ENCODE measurements at places on chromosomes 11 and 22.
A peak's percentile ranks its signal among the peaks of the same experiment; 100 is the strongest.

GRCh38 chr11:126339863-126340434 is 15.5 kb upstream of the ST3GAL4 start:
- DNase-seq, result peak; percentile 62

- no peak for DNase-seq
Measured at GRCh38 chr11:8107642-8108041, 26.6 kb downstream of the TUB start.

DNA sequence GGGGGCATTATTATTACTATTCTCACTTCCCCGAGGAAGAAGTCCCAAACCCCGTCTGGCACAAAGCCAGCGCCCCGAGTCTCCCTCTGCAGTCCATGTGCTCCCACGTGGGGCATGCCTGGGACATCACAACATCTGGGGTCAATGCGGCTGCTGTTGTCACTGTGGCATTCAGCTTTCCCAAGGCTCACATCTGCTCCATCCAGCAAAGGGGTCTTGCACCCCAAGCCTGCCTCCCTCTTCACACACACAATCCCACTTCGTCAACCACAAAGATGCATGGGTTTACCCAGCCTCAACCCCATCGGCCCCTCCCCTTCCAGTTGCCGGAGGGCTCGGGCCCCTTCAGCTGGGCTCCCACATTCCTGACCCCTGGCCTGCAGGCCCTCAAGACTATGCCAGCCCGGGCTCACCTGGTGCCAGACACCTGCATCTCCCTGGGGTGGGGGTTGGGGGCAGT is 23.5 kb upstream of the RTN4R start:
- no peak for DNase-seq

DNA sequence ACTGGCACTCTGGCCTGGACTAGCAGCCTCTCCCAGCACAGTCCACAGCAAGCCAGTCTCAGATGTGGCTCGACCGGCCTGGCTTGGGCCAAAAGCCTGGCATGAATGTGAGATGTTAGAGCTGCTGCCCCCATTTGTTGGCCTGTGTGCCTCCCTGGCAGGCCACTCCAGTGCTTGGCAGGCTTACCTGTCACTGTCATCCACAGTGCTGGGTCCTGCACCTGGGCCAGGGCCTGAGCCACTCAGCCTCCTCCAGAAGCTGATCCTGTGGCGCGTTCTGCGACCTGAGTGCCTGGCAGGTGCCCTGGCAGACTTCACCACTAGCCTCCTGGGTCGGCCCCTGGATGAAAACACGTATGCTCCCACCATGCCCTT is 36.1 kb downstream of the RRP8 start:
- DNase-seq, result no peak

Measured in IMR-90 (cell line).